ENCODE measurements at places on chromosomes 7 and 10. TPM values are rescaled to one million over a fixed set of nuclear protein-coding genes. Genes with fewer than 3 reads are reported as not detected.

VPS50 gene
- total RNA-seq = 26.5 TPM

- no peak for ATAC-seq
Measured at GRCh38 chr7:71518880-71519279, 386.9 kb downstream of the GALNT17 start.

- peak; percentile 66 for ATAC-seq
Measured at GRCh38 chr10:21526188-21526859, 842 bp upstream of the SKIDA1 start.

GRCh38 chr10:80509403-80510161, 28.1 kb upstream of the SH2D4B start:
- peak; percentile 61 for ATAC-seq

GRCh38 chr7:87474533-87475358, 734 bp downstream of the ABCB4 start:
- peak; percentile 29 for ATAC-seq

Data from gastroesophageal sphincter (tissue), 4 donors.